ENCODE measurements at places on chromosomes 13 and 19.
A peak's percentile ranks its signal among the peaks of the same experiment; 100 is the strongest.

- DNase-seq: no peak
Measured at GRCh38 chr13:30593001-30593400, 24.7 kb upstream of the USPL1 start.

DNA sequence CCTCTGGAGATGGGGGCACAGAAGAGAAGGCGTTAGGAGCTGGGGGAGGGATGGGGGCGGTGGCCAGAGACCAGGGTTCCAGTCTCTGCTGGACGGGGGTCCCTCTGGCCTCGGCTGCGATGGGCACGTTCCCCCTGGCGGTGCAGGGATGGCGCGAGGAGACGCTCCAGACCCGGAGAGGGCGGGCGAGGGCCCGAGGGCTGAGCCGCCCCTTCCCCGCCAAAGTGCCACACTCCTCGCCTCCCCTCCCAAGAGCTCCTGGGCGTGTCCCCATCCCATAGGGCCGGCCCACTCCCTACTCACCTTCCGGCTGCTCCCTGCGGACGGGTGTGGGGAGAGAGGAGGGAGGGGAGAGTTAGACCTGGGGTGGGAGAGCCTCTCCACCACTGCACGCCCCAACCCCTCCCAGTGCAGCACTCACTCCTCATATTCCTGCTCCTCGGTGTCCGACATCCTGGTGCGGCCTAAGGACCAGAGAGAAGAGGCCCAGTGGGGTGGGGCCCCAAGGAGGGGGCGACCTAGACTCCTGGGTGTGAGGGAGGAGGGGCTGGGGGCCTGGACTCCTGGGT, 2.2 kb downstream of the TNNT1 start:
- peak; percentile 83 for DNase-seq

- DNase-seq: peak; percentile 30
Measured at GRCh38 chr13:113836768-113837559, 26.9 kb downstream of the GAS6 start.

DNA sequence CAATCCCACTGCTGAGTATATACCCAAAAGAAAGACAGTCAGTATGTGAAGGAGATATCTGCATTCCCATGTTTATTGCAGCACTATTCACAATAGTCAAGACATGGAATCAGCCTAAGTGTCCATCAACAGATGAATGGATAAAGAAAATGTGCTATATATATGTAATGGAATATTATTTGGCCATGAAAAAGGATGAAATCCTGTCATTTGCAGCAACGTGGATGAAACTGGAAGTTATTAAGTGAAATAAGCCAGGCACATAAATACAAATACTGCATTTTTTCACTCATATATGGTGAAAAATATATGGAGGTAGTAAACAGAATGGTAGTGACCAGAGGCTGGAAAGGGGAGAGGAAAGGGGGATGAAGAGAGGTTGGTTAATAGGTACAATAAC, 188.9 kb upstream of the SERP2 start:
- DNase-seq: no peak

GRCh38 chr13:78060966-78061365, 142.3 kb upstream of the EDNRB start:
- DNase-seq: no peak

- DNase-seq: no peak
Measured at GRCh38 chr13:96935901-96936300, 58.4 kb downstream of the OXGR1 start.

Measured in cerebellar cortex (tissue), 1 donor.